ENCODE measurements at places on chromosomes 7 and 10. TPM values are rescaled to one million over a fixed set of nuclear protein-coding genes. Genes with fewer than 3 reads are reported as not detected.

The FUOM gene
- total RNA-seq = 34.9 TPM

The RPEL1 gene
- total RNA-seq = not detected

The KCND2 gene
- total RNA-seq = 12.5 TPM

The OPALIN gene
- total RNA-seq = not detected

The VGF gene
- total RNA-seq = 0.23 TPM

The IL15RA gene
- total RNA-seq = 9.9 TPM

The GSAP gene
- 24.1 TPM for total RNA-seq

The ADAM22 gene
- 13.3 TPM for total RNA-seq

The GTF2IRD2 gene
- 4.8 TPM for total RNA-seq

The TSPAN12 gene
- 1.9 TPM for total RNA-seq

The PNLIP gene
- 2.4 TPM for total RNA-seq

The BMPER gene
- total RNA-seq = not detected

The EMX2 gene
- not detected for total RNA-seq

The NUDT13 gene
- total RNA-seq = 0.72 TPM

The C10orf62 gene
- not detected for total RNA-seq

The CPED1 gene
- 0.77 TPM for total RNA-seq

The PLXNA4 gene
- total RNA-seq = 0.03 TPM

The MSS51 gene
- 1.5 TPM for total RNA-seq

The C10orf67 gene
- total RNA-seq = not detected

The ARF5 gene
- total RNA-seq = 128 TPM

The CTAGE15 gene
- 0.49 TPM for total RNA-seq

The CPA2 gene
- 1.9 TPM for total RNA-seq

The IGF2BP3 gene
- total RNA-seq = 49.7 TPM

The CD36 gene
- total RNA-seq = 117 TPM

The TRAPPC14 gene
- total RNA-seq = 22.3 TPM

The TRIM50 gene
- total RNA-seq = not detected

The SORBS1 gene
- total RNA-seq = 0.56 TPM

The ADRA2A gene
- total RNA-seq = not detected

The ZNF775 gene
- total RNA-seq = 14.3 TPM

The GHRHR gene
- total RNA-seq = not detected

The HOXA4 gene
- not detected for total RNA-seq

The FEZF1 gene
- not detected for total RNA-seq

The TYW1 gene
- total RNA-seq = 18.9 TPM

The SSC4D gene
- 0.72 TPM for total RNA-seq

The PNLIPRP2 gene
- total RNA-seq = 0.53 TPM

Measured in GM12878 (cell line).